Activated CD8-positive, alpha-beta memory T cell treated with anti-CD3 and anti-CD28 coated beads for 4 hours (primary cell): ENCODE measurements at places on chromosomes 1 and 21.
A peak's percentile ranks its signal among the peaks of the same experiment; 100 is the strongest.

GRCh38 chr1:66261364-66261763 is 272.6 kb upstream of the SGIP1 start:
- no peak for DNase-seq

GRCh38 chr1:167054946-167055630 is 35.1 kb downstream of the GPA33 start:
- no peak for DNase-seq

GRCh38 chr1:151526735-151527525 is 13.2 kb upstream of the TUFT1 start:
- DNase-seq = no peak

DNA sequence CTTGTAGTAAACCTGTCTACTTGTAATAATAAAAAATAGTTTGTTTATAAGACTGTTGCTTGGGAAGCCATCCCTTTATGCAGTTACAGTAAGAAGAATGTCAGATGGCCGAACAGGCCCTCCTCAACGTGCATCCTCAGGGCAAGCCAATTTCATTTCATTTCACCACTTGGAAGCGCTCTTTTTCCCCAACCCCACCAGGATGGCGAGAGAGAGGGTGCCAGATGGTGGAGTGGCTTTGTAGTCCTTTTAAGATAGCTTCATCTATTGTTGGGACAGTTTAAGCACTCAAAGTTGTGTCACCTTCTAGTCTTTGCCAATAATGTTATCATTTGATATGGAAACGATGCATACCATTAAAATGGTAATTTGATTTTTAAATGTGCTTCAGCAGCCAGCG is 356.3 kb upstream of the CAMK1G start:
- no peak for DNase-seq

DNA sequence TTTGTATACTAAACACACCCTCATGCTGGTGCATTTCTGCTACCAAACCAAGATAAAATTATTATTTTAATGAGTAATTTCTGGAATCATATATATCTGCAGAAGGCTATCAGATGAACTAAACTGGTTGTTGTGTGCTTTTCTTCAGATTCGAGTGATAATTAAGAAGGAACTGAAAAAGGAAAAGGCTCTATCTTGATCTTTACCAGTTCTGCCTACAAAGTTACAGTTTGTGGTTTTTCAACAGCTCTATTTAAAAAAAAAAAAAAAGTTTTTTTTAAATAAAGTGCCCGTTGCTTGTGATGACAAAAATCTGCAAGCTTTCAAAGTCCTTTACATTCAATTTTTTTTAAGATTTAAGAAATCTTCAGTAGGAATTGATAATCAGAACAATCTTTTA is 13.6 kb downstream of the DENND1B start:
- DNase-seq = no peak

DNA sequence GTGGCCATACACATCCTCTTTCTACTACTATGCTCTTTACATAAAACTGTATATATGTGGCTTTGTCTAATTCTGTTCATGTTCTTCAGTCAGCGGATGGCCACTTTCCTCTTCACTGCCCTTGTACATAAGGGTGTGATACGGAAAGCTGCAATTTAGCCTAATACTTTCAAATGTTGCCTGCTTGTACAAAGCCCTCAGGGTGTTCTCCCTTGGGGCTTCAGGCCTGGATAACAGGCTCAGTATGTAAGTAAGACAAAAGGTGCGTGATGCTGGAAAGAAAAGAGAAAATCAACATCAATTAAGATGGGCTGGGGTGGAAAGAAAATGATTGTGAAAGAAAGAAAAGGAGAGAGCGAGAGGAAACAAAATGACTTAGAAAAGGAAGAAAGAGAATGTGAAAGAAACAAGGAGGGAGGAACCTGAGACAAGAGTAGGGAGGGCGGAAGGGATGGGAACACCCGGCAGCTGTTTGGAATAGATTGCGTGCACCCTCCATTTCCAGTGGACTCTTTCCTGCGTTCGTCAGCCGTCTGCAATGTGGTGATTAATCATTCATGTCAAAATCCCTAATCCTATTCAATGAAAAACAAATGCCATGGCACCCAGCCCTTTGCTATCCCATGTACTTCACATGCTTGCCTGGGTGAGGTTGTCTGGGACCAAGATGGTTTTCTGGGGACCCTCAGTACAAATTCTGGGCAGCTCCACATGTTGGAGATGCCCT is 553.6 kb downstream of the NUF2 start:
- no peak for DNase-seq

DNA sequence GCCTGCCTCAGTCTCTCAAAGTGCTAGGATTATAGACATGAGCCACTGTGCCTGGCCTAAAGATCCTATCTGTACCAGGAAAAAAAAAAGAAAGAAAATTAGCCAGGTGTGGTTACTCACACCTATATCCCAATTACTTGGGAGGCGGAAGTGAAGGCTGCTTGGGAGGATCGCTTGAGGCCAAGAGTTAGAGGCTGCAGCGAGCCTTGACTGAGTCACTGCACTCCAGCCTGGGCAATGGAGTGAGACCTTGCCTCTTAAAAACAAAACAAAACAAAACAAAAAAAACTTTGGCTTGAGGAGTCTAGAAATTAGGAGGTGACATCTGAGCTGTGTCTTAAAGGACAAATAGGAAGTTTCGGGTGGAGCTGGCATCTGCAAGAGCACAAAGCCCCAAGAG is 38.7 kb upstream of the KIF26B start:
- DNase-seq = no peak

DNA sequence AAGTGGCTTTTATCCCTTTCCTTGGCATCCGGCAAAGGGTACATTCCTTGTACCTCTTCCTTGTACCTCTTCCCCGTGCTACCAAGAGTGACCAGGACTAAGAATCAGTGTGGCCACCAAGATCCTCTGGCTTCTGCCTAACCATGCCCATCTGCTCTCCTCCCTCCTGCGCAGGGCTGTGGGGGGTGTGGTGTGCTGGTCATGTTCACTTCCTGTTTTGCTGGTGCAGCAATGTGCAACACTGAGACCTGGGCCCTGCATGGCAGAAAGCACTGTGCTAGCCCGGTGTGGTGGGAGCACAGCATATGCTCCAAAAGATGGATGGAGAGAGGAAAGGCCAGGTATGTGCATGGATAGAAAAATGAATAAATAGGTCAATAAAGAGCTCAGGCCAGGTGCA is 33.3 kb upstream of the TENT5C start:
- DNase-seq = no peak

- DNase-seq = no peak
Measured at GRCh38 chr1:206606867-206607266, 5.4 kb downstream of the EIF2D start.

GRCh38 chr1:218863987-218864386 is 309.7 kb upstream of the LYPLAL1 start:
- no peak for DNase-seq

DNA sequence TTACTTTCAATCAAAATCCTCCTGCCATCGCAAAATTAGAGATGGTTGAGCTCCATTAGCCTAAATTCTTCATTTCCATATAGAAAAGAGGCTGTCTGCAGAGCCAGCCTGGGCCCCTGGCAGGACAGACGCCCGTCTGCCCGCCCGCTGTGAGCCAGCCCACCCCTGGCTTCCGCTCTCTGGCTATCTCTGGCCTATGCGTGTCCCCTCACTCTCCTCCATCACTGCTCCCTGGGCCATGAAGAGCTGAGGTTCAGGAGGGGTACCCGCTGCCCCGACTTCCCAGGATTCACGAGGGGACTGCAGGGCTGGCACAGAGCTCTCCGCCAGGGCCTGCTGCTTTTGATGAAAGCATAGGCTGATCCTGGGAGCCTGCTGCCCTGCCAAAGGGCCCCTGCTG is 117.6 kb downstream of the CASZ1 start:
- DNase-seq = no peak

DNA sequence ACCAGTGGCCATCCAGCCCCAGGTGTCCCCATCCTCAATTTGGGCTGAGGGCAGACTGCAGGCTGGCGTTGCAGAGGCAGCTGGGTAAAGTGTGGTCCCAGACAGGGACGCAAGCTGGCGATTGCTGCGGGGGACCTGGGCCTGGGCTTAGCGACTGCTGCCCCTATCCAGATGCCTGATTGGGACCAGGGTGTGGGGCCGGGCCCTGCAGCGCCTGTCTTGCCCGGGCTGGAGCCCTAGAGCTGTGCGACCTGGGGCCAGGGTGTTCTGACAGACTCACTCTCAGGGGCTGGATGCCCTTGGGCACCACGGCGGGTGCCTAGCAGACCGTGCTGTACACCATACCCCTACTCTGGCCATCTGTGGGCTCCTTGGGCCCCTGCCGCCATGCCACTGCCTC is 16.2 kb upstream of the FAAP20 start:
- no peak for DNase-seq

DNA sequence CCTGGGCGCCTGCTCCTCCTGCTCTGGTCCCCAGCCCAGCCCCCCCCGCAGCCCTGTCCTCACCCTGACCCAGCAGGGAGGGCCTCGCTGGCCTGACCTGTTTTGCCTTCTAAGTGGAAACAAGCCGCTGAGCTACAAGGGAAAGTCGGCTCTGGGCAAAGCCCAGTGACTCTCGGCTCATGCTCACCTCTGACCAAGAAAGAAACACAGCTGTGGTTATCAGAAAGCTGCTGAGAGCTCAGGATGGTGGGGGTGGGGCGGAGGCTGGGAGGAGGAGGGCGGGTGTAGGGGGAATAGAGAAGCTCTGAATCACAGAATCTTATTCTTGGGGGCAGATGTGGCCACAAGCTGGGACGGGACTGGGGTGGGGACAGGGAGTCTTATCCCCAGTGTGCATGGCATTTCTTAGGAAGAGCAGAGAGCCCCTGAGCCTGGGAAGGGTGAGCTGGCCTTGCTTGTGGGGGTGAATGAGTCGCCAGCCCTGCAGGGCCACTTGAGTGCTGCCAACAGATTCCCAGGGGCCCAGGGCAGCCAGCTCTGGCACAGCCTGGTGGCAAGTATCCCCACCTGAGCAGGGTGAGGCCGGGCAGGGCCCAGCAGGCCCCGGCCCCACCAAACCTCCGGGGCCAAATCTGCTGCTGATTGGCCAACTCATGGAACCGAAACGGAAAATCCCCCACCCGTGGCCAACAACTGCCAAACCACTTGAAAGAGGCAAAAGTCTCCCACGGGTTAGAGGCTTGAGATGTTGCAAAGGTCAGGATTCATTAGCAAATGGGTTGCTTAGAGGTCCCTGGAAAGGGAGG is 120.6 kb downstream of the SPSB1 start:
- DNase-seq = peak; percentile 28

DNA sequence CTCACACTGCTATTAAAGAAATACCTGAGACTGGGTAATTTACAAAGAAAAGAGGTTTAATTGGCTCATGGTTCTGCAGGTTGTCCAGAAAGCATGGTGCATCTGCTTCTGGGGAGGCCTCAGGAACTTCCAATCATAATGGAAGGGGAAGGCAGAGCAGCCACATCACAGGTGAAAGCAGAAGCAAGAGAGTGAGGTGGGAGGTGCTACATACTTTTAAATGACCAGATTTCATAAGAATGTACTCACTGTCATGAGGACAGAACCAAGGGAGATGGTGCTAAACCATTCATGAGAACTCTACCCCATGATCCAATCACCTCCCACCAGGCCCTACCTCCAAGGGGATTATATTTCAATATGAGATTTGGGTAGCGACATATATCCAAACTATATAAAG is 55.7 kb downstream of the MRPL39 start:
- no peak for DNase-seq

DNA sequence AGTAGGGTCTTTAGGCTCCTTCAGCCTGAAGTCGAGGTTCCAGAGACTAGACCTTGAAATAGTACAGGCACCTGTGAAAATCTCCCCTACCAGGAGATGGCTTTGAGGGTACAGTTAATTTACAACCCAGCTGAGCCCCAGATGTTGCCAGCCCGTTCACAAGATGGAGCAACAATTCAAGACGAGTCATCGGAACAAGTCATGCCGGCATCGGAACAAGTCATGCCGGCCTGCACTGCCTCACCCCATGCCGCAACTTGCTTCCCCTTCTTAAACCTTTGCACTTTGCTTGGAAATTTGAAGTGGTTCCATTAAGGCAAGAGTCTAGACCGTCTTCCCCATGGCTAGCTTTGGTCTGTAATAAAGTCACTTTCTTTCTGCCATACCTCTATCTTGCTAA is 16.0 kb downstream of the HHAT start:
- DNase-seq = no peak

DNA sequence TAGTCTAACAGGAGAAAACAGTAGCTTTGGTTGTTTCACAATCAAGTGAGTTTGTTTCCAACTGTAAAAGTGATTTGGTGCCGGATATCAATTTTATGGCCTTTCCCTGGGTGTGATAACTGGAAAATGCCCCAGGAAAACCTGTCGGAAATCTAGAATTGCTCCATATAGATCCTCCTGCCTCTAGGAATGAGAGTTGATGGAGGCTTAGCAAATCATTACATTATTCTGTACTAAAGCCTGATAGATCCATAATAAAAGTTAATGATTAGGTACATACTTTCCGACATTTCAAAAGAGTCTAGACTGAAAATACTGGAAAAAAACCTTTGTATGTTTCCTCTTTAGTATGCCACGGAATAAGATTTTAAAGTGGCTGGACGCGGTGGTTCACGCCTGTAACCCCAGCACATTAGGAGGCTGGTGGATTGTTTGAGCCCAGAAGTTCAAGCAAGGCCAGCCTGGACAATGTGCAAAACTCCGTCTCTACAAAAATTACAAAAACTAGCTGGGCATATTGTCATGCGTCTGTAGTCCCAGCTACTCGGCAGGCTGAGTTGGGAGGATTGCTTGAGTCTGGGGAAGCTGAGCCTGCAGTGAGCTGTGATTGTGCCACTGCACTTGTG is 70.0 kb upstream of the SLC45A1 start:
- no peak for DNase-seq

DNA sequence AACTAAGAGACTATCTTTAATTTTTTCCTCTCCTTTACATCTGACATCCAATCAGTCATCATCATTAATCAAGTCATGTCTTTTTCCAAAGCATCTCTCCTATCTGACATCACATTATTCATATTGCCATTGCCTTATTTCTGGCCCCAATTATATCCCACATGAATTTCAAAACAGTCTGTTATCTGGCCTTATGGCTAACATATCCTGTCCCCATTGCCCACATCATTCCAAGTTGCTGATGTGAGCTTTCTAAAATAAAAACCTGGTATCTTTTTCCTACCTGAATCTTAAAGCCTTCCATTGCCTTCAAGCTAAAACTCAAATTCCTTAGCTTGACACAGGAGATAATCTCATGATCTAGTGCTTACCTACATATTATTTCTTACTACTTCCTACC is 283.9 kb downstream of the LRRC40 start:
- DNase-seq = no peak

GRCh38 chr1:203512848-203513584 is 19.1 kb downstream of the OPTC start:
- DNase-seq = no peak

GRCh38 chr1:234597894-234598293 is 12.1 kb downstream of the IRF2BP2 start:
- no peak for DNase-seq

- no peak for DNase-seq
Measured at GRCh38 chr1:192657760-192658159, 21.8 kb downstream of the RGS13 start.

DNA sequence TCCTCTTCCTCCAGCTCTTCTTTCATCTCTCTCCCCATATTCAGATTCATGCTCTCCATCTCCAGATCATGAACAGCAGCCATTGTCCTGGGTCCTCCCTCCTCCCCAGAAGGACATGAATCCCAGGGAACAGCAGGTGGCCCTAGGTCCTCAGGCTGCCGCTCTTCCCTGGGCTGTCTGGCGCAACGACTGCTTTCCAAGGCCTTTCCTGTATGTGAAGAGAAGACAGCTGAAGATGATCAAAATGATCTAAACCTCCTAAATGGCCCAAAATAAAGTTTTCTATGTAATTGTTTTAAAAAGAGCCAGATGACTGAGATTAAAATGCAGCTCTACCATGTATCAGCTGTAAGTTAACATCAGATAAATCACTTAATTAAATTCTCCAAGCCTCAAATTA is 22.5 kb downstream of the RHBDL2 start:
- no peak for DNase-seq
